ENCODE measurements at places on chromosomes 13 and 19. TPM values are rescaled to one million over a fixed set of nuclear protein-coding genes. Genes with fewer than 3 reads are reported as not detected.
A peak's percentile ranks its signal among the peaks of the same experiment; 100 is the strongest.

DNA sequence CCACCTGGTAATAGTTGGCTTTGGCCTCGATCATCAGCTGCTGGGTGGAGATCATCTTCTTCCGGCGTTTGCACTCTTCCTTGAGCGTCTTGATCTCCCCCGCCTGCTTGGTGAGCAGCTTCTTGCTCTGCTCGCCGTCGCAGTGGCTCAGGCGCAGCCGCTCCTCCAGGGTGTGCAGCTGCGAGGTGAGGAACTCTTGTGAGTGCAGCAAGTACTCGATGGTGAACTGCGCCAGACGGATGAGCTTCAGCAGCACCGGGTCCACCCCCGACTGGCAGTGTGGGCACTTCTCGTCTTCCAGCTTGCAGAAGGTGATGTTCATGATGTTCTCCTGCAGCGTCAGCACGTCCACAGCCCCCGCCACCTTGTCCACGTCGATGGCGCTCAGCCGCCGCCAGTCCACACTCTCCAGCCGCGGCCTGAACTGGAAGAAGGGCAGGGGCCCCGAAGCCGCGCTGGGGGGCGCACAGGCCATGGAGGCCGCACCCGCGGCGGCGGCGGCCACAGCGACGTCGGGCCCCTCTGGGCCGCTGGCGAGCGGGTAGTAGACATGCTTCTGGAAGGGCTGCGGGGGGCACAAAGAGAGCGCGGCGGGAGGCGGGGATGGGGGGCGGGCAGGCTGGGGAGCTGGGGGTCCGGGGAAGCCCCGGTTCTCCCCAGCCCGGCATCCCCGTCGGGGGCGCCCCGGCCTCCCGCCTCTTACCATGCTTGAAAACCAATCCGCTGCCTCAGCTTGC lies 3.0 kb downstream of the DZIP1 start:
- no peak for DNase-seq

PLK5 gene
- total RNA-seq: not detected

DNA sequence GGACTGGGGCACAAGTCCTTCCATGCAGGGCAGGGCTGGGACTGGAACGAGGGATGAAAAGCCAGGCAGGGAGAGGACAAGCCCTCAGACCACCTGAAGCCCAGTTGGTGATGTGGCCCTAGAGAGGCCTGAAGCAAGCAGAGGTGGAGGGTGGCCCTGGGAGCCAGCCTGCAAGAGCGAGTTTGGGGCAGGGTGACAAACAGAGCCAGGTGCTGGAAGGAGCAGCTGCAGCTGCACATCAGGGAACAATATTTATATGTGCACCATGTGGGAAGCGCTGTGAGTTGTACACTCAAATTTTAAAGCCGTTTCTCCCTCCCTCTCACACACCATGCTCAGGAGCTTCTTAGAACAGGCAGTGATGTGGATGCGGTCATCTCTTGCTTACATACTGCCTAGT lies 67.8 kb downstream of the FGF9 start:
- DNase-seq: no peak

- no peak for DNase-seq
Measured at GRCh38 chr13:77979721-77980385, 61.2 kb upstream of the EDNRB start.

DNA sequence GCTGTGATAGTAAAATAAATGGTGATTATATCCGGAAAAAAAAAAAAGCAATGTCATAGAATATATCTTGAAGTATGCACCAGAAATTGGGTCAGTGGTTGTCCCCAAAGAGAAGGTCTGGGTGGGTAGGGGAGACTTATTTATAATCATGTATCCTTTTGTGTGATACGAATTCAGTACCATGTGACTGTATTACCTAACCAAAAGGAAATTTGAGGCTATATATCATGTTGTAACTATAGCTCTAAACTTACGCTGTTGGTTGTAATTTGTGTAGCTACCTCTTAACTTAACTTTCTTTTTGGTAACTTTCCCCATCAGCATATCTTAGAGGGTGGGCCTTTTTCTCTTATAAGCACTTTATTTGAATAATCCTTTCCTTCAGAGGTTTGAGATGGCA lies 25.2 kb upstream of the KCTD4 start:
- DNase-seq: no peak

CEACAM18 gene
- total RNA-seq: not detected

GRCh38 chr19:43416951-43417623 lies 2.4 kb downstream of the TEX101 start:
- no peak for DNase-seq

WDR62 gene
- 19.8 TPM for total RNA-seq

GRCh38 chr13:78241278-78241919 lies 322.8 kb upstream of the EDNRB start:
- DNase-seq: peak; percentile 41

- DNase-seq: no peak
Measured at GRCh38 chr13:75160984-75161383, 321.0 kb downstream of the TBC1D4 start.

- no peak for DNase-seq
Measured at GRCh38 chr13:34044660-34045080, 226.7 kb downstream of the RFC3 start.

DNA sequence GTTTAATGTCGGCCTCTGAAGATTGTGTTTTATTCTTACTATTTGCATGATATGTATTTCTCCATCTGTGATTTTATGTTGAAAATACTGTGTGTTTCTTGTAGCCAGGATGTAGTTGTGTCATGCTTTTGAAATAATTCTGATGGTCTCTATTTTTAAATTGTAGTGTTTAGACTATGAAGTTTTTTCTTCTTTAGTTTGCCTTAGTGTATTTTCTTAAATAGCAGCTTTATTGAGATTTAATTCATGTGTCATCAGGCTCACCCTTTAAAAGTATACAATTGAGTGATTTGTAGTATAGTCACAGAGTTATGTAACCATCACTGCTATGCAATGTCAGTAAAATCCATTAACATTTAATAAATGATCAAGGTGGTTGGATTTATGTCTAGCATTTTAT lies 74.5 kb downstream of the PCCA start:
- DNase-seq: no peak

ANGPTL8 gene
- not detected for total RNA-seq

DNA sequence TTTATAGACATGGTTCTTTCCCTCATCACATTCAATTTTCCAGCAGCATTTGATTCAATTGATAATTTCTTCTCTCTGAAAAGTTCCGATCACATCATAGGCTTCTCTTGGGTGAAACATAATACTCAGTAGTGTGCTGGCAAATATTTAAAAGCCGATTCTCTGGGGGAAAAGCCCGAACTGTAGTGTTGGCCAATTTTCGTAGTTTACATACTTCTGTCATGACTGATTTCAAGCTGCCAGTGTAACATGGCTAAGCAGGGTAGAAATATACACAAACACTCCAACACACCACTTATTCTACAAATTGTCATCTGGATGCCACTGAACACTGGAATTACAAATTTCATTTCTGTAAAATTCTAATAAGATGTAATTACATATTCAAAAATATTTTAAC lies 56.1 kb upstream of the FREM2 start:
- no peak for DNase-seq

- DNase-seq: no peak
Measured at GRCh38 chr13:111893071-111893606, 173.8 kb upstream of the SOX1 start.

DNA sequence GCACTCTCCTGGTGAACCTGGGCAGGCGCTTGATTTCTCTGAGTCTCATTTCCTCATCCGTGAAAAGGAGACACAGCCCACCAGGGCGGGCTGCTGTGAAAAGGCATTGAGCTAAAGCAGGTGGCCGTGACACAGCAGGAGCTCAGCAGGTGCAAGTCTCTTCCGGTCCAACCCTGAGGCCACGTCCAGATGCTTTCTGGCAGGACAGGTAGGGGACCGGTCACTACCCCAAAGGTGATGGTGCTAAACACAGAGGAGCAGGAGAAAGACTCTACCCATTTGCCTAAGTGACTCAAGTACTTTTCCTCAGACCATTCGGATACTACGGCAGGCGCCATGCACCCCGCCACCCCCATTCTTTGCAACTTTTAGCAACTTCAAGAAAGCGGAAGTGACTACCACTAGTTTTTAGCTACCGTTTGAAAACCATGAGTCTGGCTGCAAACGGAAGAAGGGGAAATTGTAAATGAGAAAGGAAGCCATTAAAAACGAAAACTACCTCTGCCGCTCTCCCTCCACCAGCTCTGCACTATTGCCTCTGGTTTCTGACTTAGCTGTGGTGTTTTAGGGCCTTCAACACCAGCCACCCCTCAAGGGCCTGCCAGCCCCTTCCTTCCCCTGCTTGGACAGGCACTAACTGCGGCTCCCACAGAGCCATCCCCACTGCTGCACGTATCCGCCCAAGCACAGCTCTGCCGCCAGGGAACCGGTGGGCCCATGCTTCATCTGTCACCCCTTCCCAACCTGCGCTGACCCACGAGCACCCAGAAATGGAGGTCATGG lies 4.8 kb downstream of the PPP6R1 start:
- DNase-seq: peak; percentile 68

DNA sequence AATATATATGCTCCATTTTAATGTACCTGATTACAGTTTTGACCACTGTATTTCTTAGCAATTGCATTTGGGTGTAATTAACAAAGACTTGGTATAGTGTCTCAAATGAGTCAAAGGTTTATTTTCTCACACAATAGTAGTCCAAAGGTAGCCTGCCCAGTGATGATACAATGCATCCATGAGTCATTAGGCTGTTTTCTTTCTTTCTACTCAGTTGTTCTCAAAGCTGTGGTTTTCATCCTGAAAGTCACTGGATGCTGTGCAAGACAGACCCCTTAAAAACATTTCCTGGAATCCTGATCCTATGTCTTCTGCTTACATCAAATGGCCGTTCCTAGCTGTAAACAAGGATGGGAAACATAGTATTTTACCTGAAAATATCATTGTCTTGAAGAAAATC lies 651.2 kb upstream of the MIR17HG start:
- no peak for DNase-seq

PPM1N gene
- total RNA-seq: 6.7 TPM

DNA sequence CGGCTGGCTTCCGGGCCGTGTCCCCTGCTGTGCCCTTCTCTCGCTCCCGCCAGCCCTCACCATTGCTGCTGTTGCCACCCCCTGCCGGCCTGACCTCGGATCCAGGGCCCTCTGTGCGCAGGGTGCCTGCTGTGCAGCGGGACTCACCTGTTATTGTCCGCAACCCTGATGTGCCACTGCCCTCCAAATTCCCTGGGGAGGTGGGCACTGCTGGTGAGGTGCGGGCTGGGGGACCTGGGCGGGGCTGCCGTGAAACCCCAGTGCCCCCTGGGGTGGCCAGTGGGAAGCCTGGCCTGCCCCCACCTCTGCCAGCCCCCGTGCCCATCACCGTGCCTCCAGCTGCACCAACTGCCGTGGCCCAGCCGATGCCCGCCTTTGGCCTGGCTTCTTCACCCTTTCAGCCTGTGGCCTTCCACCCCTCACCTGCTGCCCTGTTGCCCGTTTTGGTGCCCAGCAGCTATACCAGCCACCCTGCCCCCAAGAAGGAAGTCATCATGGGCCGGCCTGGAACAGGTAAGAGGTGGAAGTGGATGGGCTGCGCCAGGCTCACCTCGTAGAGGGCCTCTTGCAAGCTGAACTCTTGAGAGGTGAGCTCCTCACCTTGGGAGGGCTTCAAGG lies 5.1 kb downstream of the CIC start:
- DNase-seq: no peak

GRCh38 chr13:38042771-38043170 lies 173.2 kb upstream of the TRPC4 start:
- DNase-seq: no peak

DNA sequence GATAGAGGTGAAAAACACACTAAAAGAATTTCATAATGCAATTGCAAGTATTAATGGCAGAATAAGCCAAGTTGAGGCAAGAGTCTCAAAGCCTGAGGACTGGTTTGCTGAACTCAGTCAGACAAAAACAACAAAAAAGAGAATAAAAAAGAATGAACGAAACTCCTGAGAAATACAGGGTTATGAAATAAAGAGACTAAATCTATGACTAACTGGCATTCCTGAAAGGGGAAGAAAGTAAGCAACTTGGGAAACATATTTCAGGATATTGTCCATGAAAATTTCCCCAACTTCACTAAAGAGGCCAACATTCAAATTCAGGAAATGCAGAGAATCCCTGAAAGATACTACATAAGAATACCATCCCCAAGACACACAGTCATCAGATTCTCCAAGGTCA lies 47.8 kb downstream of the UBL3 start:
- DNase-seq: no peak

DNA sequence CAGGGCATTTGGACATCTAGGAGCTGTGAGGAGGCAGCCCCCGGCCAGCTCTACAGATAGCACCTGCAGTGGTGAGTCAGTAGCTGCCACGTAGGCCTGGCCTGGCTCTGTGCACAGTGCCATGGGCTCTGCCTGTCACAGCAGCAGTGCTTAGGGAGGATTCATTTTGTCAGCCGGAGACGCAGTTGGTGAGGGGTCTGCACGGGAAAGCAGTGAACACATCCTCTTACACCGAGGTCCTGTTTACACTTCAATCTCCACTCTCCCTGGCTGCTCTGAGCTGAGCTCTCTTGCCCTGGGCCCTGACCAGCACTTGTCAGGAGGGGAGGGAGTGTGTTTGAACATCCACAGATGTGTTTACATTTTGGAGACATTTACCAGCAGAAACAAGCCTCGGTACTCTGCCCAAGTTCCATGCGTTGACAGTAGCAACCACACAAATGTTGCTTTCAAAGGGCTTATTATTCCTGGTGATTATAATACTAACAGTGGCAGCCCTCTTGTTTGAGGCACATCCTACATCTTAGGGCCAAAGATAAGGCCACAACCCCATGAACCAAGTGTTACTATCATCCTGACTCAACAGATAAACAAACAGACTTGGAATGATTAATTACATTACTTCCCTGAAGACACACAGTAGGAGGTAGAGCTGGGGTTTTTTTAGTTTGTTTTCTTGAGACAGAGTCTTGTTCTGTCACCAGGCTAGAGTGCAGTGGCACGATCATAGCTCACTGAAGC lies 148.9 kb downstream of the USP12 start:
- DNase-seq: peak; percentile 21

NPAS1 gene
- total RNA-seq: 0.55 TPM

- DNase-seq: peak; percentile 29
Measured at GRCh38 chr19:38543807-38544568, 73.8 kb downstream of the MAP4K1 start.

- no peak for DNase-seq
Measured at GRCh38 chr19:15891434-15891833, 6.4 kb downstream of the CYP4F2 start.

LRRC25 gene
- total RNA-seq: not detected

Data from activated T-cell treated with anti-CD3 and anti-CD28 coated beads, Interleukin-2, amount 50 U/mL, for 72 hours (primary cell).